Activated T-helper 17 cell treated with anti-CD3 and anti-CD28 coated beads, Interleukin-2, amount 50 U/mL, for 72 hours (primary cell): ENCODE measurements at places on chromosomes 3 and 15. TPM values are rescaled to one million over a fixed set of nuclear protein-coding genes. Genes with fewer than 3 reads are reported as not detected.

The SMCO1 gene
- total RNA-seq: not detected

The STX19 gene
- not detected for total RNA-seq

GRCh38 chr3:3448468-3448867 is 269.0 kb upstream of the CRBN start:
- H3K27me3 ChIP-seq: no peaks in the 10 kb centered on the region
- H3K4me3 ChIP-seq: no peak overlapping the region
- no peak for ATAC-seq

DNA sequence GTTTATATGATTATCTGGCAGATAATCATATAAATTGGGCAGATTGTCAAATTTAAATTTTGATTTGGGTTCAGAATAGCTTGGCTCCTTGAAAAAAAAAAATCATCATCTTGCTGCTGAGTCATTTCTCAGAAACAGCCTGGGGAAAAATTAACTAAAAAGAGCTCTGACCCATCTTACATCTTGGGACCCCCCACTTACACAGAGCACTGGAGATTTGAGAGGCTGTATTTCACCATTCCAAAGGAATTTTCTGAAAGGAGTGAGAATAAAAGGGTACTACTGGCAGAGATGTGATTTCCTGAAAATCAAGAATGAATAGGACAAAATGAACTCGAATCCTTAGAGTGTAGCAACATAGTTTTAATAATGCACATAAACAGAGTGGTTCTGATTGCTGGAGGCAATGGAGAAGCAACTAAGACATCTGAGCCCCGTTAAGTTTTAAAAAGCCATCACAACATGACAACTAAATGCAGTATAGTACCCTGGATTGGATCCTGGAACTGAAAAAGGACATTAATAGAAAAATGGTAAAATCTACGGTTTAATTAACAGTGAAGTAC is 97.5 kb downstream of the RFTN1 start:
- ATAC-seq: no peak
- peaks cover 39% of the 10 kb centered on the region for H3K4me1 ChIP-seq

DNA sequence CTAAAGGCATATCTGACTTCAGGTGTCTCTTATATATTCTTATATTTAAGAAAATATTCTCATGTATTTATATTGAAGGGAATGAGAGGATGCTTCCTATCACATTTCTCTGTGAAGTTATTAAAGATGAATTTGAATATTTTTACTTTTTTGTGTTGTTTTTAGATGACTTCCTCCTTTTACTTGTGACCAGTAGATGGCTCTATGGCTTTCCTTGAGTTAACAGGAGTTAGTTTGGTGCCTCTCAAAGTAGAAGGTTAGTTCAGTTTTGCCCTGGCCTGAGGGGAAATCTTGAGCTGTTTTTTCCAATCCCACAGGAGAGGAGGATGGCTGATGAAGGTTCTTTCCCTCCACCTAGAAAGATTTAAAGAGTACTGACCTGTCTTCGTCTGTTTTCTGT is 80.7 kb downstream of the SQOR start:
- no peak overlapping the region for H3K4me3 ChIP-seq
- no peaks in the 10 kb centered on the region for H3K36me3 ChIP-seq
- no peaks in the 10 kb centered on the region for H3K4me1 ChIP-seq
- ATAC-seq: no peak

GRCh38 chr3:4907643-4908432 is 71.4 kb upstream of the BHLHE40 start:
- H3K4me1 ChIP-seq: peaks cover 35% of the 10 kb centered on the region
- peak overlapping the region; percentile 85 for H3K27ac ChIP-seq
- H3K36me3 ChIP-seq: no peaks in the 10 kb centered on the region
- no peak for ATAC-seq
- peak overlapping the region; percentile 78 for H3K4me3 ChIP-seq

- H3K4me1 ChIP-seq: no peaks in the 10 kb centered on the region
- no peaks in the 10 kb centered on the region for H3K27me3 ChIP-seq
- no peaks in the 10 kb centered on the region for H3K36me3 ChIP-seq
- ATAC-seq: no peak
Measured at GRCh38 chr15:64808785-64809453, 16.5 kb downstream of the PIF1 start.

DNA sequence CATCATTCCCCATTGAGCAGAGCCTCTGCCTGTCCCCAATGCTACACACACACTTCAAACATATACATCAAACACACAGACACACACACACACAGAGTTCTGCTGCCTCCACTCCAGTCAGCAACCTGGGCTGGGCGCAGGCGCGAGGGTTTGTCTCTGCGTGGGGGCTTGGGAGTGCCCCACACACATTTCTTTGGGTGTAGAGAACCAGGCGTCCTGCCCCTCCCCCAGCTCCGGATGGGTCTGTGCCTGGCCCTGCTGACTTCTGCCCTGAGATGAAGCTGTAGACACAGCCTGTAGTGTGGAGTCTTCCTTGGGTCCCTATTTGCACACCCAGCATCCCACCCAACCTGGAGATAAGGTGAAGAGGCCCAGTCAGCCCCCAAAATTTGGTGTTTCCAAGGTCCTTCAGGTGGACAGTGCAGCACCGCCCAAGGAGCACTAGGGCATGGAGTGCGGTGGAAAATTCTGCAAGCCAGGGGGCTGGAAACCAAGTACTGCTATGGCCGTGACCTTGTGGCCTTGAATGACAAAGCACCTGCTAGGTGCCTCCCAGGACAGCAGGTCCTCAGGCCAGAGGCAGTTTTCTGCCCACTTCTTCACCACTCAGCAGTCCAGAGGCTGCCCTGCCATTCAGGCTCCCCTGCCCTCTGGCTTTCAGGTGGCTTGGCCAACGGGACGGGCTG is 26.8 kb downstream of the FBXW12 start:
- peaks cover 7% of the 10 kb centered on the region for H3K27me3 ChIP-seq
- H3K27ac ChIP-seq: no peak overlapping the region
- no peak overlapping the region for H3K4me3 ChIP-seq
- ATAC-seq: no peak
- H3K36me3 ChIP-seq: no peaks in the 10 kb centered on the region

DNA sequence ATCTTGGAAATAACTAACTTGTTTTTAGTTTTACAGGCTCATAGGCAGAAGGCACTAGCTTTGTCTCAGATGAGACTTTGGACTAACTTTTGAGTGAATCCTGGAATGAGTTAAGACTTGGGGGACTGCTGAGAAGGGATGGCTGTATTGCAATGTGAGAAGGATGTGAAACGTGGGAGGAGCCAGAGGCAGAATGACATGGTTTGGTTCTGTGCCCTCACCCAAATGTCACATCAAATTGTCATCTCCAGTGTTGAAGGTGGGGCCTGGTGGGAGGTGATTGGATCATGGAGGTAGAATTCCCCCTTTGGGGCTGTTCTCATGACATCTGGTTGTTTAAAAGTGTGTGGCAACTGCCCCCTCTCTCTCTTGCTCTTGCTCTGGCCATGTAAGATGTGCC is 28.8 kb upstream of the CCDC50 start:
- H3K27me3 ChIP-seq: no peaks in the 10 kb centered on the region
- H3K4me1 ChIP-seq: no peaks in the 10 kb centered on the region
- H3K4me3 ChIP-seq: no peak overlapping the region
- H3K27ac ChIP-seq: no peak overlapping the region

DNA sequence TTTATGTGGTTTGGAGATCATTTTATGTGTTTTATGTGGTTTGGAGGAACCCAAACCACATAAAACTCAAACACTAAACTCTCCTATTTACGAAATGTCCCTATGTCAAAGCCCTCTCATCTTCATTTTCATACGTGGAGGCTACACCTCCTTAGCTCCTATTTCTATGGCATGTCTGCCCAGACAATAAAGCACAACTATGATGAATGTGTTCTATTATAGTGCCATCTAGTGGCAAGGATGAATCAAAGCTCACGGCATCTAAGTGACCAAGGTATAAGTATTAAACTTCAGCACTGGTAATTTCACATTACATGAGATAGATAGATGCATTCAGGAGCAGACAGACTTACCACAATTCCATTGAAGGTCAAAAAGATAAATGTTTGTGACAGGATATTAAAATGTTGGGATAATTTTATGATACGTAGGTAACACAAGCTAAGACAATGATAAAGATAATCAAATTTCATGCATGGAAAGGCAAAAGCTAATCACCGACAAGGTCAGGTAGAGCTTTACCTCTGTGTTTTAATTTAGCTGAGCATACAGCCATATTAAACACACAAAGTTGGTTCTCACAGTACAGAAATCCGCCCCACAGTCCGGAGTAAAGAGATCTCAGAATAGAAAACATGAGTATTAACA is 130.6 kb upstream of the FHIT start:
- H3K4me3 ChIP-seq: no peak overlapping the region
- H3K4me1 ChIP-seq: peaks cover 9% of the 10 kb centered on the region
- ATAC-seq: peak; percentile 50
- peaks cover 31% of the 10 kb centered on the region for H3K27me3 ChIP-seq
- no peak overlapping the region for H3K27ac ChIP-seq

DNA sequence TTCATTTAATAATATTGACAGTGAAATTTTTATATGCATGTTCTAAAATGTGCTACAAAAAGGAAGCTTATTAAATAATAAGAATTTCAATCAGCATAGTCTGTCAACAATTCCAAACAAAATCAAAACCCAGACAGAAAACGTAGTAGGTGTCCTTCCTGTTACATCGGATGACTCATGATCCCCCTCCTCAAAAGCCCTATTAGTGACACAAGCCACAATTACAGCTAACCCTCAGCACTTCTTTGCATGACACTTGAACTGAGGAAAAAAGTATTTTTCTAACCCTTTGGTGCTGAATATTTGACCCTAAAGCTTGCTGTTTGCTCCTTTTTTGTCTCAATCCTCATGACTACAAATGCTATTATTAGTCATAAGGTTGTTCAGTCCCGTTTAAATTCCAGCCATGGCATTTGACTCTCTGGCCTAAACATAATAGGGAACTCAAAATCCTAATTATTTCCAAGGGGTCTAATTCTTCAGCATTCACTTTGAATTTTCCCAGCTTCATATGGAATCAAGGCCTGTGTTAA is 78.1 kb downstream of the COL8A1 start:
- ATAC-seq: no peak
- peaks cover 29% of the 10 kb centered on the region for H3K27me3 ChIP-seq
- H3K27ac ChIP-seq: no peak overlapping the region
- no peaks in the 10 kb centered on the region for H3K4me1 ChIP-seq
- H3K4me3 ChIP-seq: no peak overlapping the region

DNA sequence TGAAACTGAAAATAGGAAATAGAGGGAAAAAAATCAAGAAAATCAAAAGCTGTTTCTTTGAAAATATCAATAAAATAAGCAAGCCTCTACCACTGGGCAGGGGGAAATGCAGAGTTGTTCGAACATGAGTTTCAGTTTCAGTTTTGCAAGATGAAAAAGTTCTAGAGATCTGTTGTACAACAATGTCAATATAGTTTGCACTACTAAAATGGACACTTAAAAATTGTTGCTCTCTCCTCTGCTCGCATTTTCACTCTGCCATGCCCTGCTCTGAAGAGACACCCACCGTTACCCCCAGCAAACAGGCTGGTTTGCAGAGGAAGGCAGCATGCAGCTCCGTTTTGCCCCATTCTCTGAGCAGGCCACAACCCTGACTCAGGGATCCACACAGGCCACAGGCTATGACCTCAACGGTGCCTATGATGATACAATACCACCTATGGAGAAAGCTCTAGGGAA is 64.5 kb downstream of the ZNF148 start:
- H3K27ac ChIP-seq: no peak overlapping the region
- H3K4me3 ChIP-seq: peak overlapping the region; percentile 78
- no peaks in the 10 kb centered on the region for H3K27me3 ChIP-seq
- H3K36me3 ChIP-seq: peaks cover 82% of the 10 kb centered on the region
- peaks cover 33% of the 10 kb centered on the region for H3K4me1 ChIP-seq
- ATAC-seq: peak; percentile 99

DNA sequence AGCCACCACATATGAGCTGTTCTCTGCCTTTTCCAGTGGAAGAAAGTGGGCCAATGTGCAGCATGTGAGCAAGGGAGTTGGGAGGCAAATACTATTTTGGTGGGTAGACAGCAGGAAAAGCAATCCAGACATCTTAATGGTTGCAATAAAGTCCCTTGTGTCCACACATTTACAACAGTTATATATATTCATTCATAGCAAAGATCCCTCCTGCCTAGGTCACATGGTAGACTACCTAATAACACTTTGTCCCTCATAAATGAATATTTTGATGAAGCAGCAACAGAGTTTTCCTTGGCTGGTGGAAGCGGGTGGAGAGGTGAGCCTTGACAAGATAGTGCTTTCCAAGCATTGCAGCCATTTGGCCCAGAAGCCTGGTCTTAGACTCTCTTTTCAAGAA is 6.2 kb upstream of the NSMCE3 start:
- no peaks in the 10 kb centered on the region for H3K4me1 ChIP-seq
- H3K36me3 ChIP-seq: no peaks in the 10 kb centered on the region
- no peak overlapping the region for H3K27ac ChIP-seq
- peaks cover 7% of the 10 kb centered on the region for H3K27me3 ChIP-seq
- H3K4me3 ChIP-seq: no peak overlapping the region
- ATAC-seq: no peak

- no peaks in the 10 kb centered on the region for H3K4me1 ChIP-seq
Measured at GRCh38 chr3:97021778-97022177, 207.4 kb downstream of the EPHA6 start.

- ATAC-seq: no peak
- H3K4me1 ChIP-seq: no peaks in the 10 kb centered on the region
- no peak overlapping the region for H3K4me3 ChIP-seq
- H3K27ac ChIP-seq: no peak overlapping the region
Measured at GRCh38 chr3:61847784-61848462, 286.6 kb downstream of the PTPRG start.

DNA sequence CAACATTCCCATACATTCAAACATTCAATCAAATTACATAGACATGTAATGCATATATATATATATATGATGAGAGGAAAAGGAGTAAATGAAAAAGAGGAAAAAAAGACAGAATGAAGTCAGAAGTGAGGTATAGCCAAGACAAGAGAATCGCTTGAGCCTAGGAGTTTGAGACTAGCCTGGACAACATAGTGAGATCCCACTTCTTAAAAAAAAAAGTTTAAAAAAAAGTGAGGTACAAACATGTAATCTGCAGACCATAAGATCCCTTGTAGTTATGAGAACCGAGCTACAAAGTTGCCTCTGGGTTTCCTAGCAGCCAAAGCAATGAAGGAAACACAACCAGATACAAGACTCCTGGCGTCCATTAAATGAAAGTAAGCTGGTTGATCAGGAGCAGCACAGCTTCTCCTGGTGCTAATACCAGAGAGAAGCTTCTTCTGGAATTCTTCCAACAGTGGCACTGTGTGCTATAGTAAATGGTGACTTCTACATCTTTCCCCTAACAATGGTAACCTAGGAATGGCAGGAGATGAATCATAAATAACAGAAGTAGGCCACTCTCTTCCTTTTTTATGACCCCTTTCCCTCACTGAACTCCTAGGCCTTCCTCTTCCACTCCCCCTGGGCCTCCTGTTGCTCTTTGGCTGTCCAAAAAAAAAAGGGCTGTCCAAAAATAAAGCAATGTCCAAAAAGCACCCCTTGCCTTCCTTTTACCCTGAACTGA is 3.5 kb downstream of the KCNMB3 start:
- H3K4me3 ChIP-seq: no peak overlapping the region
- H3K27me3 ChIP-seq: no peaks in the 10 kb centered on the region
- H3K36me3 ChIP-seq: no peaks in the 10 kb centered on the region
- no peaks in the 10 kb centered on the region for H3K4me1 ChIP-seq
